ENCODE measurements at places on chromosomes 6 and 20.

- DNase-seq, result no peak
These were observed 150.2 kb upstream of the RNF217 start for GRCh38 chr6:124812067-124812466.

DNA sequence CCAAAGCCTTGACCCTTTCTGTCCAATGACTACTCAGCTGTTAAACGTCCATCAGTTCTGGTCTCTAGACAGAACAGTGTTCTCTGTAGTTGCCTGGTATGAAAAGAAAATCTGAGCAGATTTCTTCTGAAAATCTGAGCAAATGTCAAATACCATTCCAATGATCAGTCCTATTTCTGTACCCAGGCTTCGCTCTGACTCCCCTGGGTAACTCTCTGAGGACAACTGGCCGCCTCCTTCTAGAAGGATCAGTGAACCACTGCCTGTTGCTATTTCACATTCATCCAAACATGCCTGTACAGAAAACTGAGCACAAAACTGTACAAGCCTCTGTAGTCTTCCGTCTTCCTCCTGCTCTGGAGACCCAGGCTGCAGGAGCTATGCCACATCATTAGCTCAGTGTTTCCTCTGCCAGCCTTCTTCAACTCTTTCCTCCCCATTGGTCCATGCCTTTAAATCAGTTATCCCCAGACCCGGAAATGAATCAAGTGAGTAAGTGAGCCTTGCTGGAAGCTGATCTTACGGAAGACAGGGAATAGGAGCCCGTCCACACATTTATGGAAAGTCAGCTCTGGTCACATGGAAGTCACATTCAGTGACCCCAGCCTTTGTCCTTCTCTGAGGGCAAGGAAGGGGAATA, 63.3 kb downstream of the DAAM2 start:
- no peak for DNase-seq

DNA sequence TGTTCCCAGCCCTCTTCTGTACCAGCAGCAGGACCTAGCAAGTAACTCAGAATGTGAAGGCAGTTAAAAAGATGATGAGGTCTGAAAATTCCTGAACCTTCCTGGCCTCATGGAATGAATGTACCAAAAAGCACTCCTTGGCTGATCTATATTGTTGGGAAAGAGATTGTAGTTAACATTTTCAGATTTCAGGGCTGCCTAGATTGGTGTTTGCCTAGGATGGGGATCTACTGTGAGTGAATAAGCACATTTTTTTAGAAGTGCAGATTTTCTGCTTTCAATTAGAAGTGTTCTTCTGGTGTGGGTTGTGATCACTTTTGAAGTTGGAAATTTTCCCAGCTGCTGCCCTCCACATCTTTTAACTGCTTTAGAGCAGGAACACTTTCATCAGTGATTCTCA, 6.2 kb downstream of the MYLIP start:
- DNase-seq, result no peak

GRCh38 chr20:40293740-40294139, 395.3 kb downstream of the MAFB start:
- no peak for DNase-seq

GRCh38 chr6:5855787-5856470, 150.8 kb downstream of the NRN1 start:
- DNase-seq, result no peak

DNA sequence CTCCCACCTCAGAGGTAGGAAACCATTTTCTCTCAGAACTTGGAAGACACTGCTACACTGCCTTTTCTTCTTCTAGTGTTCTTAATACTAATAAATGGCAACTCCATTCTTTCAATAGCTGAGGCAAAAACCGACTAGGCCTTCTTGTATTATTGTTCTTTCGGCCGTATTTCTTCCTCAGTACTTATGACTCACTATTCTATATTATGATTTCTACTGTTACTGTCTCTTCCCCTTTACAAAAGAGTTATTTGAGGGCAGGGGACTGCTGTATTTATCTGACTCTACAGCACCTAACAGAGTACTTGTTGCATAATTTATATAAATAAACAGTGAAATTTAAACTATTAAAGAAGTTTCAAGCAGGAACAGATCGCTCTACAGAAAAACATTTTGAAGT, 3.1 kb downstream of the DNAAF9 start:
- no peak for DNase-seq

GRCh38 chr6:49855221-49855620, 11.1 kb downstream of the CRISP1 start:
- no peak for DNase-seq

- no peak for DNase-seq
These were observed 395.8 kb upstream of the CNR1 start for GRCh38 chr6:88561954-88562315.

DNA sequence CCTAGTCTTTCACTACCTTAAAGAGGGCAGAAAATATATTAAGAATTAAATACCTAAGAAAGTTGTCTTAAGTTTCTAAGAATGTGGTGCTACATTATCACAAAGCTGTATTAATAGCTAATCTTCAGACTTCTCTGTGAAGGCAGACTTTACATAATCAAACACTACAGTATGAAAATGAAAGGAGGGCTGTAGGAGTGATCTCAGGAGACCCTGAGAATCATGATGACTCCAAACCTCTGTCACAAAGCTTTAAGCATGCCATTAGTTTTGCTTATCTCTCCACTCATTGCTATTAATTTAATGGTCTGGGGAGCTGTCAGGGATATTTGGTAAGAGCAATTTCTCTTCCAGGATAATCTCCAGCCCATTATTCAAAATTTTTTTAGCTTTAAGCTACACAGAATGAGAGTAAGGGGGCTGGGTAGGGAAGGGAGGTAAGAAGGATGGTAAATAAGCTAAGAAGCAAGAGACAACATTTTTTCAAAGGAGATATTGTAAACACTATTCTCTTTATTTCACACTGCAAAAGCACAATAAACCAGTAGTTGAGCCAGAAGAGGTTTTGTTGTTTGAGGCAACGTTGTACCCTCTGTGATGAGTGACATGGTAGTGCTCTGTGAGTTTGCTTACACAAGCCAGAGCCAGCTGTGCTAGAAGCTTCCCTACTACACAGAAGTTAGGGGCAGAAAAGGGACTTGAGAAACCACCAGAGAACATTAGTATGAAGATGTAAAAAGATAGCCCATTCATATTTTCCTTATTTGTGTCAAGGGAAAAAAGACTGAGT, 258.8 kb downstream of the GMDS start:
- DNase-seq, result no peak

GRCh38 chr6:45126033-45126432, 202.1 kb upstream of the RUNX2 start:
- no peak for DNase-seq

GRCh38 chr6:170067923-170068360, 222.9 kb downstream of the DLL1 start:
- no peak for DNase-seq

GRCh38 chr20:36506253-36506652, 35.1 kb upstream of the MYL9 start:
- DNase-seq, result no peak

- peak; percentile 72 for DNase-seq
These were observed 796 bp downstream of the SENP6 start for GRCh38 chr6:75602246-75603105.

DNA sequence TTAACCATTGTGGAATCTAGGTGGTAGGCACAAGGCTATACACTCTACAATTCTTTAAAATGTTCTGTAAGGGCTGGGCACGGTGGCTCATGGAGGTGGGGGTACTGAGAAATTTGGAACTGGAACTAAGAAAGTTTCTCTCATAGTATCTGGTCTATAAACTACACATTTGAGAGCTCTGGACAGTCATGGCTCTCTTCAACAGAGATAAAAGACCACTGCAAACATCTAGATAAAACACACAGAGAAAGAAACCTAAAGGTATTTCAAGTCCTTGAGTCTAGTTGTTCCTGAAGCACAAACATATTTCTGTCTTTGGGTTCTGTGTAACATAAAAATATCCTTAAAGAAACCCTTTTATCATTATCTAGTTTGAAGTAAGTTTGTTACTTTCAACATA, 35.2 kb downstream of the ILRUN start:
- no peak for DNase-seq

DNA sequence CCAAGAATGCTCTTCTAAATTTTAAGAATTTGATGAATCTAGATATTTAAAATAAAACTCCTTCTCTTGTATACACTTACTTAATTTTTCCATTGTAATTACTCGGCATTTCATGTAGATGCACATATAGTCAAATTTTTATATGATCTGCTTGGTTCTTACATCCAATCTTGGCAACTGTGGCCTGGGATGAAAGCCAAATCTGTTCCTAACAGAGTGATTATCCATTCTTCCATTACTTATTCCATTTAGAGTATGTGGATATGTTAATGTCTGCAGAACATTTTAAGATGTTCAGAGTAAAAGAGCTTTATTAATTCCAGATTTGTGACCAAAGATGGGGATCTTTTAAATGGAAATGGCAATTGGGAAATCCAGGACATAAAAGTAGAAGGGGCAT, 144.1 kb upstream of the PDE7B start:
- DNase-seq, result no peak

DNA sequence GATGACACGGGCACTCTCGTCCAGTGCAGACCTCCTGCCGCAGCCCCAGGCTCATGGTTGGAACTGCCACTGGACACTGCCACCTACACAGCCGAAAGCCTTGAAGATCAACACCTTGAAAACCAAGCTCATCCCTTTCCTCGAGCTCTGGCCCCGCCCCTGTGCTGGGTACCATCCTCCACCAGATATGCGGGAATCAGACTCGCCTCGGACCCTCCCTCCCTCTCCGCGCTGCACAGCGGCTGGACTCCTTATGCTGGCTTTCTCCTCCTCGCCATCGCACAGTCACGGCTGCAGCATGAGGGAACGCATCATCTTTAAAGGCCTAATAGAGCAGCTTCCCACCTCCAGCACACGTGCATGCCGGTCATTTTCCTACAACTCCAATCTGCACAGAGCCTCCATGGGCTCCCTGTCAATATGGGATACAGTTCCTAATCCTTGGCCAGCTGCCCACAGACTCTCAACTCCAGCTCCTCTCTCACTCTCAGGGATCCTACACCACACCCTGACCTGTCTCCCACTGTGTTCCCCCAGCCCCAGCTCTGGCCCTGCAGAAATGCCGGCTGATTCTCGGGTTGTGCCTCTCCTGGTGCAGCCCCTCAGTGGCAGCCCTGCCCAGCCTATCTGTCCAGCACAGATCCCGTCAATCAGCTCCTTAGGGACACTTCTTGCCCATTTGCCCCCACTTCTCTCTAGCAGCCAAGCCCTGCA, 23.2 kb downstream of the TXNDC5 start:
- no peak for DNase-seq

- no peak for DNase-seq
These were observed 74.4 kb downstream of the SMOC2 start for GRCh38 chr6:168515376-168515775.

GRCh38 chr6:68975064-68975463, 340.0 kb downstream of the ADGRB3 start:
- no peak for DNase-seq

DNA sequence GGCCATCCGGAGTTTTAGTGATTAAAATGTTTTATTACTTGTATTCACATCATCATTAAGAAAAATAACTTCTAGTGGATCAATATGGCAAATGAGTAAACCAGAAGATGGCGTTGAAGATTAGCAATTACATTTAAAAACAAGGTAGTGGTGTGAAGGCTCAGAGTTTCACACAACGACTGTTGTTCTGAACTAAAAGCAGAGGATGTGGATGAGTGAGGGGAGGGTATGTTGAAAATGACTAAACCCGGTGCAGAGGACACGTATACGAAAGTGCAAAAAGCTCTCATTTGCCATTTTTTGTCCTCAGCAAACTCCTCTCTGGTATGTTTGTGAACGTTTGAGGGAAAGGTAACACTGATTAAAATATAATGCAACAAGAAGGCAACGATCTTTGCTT, 1.9 kb upstream of the IRF4 start:
- no peak for DNase-seq

DNA sequence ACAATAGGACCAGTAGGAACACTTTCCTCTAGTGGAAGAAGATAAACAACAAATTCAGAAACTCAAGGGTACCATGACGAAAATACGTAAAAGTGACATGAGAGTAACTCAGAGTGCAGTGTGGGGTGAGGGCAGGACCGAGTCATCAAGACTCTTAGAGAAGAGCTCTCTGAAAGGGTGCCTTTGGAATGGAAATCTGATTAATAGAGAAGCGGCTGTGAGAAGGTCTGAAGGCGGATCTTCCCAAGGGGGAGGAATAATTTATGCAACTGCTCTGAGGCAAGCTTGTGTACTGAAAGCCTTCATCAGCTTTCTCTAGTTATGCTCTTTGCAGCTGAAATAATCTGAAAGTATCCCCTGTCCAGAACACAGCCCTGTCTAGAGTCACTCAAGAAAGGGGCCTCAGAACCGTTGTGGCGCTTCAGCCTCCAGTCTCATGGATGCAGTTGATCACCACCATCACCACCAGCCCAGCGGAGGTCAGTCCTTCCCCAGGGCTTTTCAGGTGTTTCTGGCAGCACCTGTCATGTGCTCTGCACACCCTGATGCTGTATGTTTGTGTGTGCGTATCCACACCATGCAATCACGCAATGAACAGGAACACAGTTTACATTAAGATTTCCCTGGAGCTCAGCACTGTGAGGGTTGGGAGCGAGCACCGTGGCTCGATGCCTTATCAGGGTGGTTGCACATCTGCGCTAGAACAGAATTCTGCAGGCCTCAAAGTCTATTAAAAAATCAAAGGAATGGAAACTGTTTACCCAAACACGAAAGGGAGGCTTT, 396.5 kb downstream of the SMOC2 start:
- no peak for DNase-seq

GRCh38 chr6:108236791-108237190, 24.0 kb downstream of the SNX3 start:
- no peak for DNase-seq

GRCh38 chr6:142841915-142842314, 103.1 kb downstream of the HIVEP2 start:
- no peak for DNase-seq

GRCh38 chr6:29763491-29764289, 40.5 kb downstream of the HLA-F start:
- DNase-seq, result no peak

- no peak for DNase-seq
These were observed 1.8 kb downstream of the GJA1 start for GRCh38 chr6:121436960-121437850.

DNA sequence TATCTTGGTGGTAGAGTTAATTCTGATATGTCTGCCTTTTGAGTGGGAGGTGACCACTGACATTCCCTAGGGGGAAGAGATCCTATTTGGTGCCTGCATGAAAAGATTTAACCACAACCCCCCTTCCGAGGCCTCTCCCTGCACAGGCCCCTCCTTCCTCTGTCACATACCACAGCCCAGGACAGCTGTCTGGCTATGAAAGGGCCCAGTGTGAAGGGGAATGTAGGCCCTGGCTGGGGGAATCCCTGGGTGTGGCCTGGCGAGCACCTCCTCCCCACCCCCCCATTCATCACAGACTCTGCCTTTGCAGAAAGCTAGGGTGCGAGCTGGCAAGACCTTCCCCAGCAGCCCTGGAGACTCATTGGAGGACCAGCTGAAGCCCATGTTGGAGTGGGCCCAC, 27.4 kb upstream of the MAPRE1 start:
- peak; percentile 34 for DNase-seq

GRCh38 chr6:157267654-157268053, 55.7 kb downstream of the TMEM242 start:
- no peak for DNase-seq
